Kidney (tissue), 22 donors: ENCODE measurements at places on chromosomes 7 and 10.

GRCh38 chr7:113955157-113955556 is 36.3 kb upstream of the PPP1R3A start:
- DNase-seq = peak; percentile 46

DNA sequence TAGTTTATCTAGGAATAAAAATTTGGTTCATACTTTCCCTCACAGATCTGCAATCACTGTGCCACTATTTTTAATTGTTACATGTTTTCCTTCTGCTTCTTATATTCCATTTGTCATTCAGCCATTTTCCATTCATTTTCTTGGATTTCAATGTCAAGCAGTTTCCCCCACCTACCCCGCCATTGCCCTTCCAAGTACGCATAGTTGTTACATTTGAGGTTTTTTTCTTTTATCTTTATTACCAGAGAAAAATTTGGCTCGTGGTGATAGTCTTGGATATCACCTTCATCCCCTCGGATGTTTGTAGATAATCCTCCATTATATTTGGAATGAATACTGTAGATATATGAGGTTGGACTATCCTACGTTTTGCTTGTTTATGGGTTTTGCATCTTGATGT is 159.7 kb downstream of the CRPPA start:
- DNase-seq = no peak

- DNase-seq = no peak
Observed at GRCh38 chr10:82242778-82243177, 367.8 kb downstream of the NRG3 start.

GRCh38 chr7:29494350-29494749 is 69.3 kb upstream of the PRR15 start:
- peak; percentile 43 for DNase-seq

GRCh38 chr10:42623929-42624328 is 14.4 kb downstream of the ZNF33B start:
- no peak for DNase-seq

DNA sequence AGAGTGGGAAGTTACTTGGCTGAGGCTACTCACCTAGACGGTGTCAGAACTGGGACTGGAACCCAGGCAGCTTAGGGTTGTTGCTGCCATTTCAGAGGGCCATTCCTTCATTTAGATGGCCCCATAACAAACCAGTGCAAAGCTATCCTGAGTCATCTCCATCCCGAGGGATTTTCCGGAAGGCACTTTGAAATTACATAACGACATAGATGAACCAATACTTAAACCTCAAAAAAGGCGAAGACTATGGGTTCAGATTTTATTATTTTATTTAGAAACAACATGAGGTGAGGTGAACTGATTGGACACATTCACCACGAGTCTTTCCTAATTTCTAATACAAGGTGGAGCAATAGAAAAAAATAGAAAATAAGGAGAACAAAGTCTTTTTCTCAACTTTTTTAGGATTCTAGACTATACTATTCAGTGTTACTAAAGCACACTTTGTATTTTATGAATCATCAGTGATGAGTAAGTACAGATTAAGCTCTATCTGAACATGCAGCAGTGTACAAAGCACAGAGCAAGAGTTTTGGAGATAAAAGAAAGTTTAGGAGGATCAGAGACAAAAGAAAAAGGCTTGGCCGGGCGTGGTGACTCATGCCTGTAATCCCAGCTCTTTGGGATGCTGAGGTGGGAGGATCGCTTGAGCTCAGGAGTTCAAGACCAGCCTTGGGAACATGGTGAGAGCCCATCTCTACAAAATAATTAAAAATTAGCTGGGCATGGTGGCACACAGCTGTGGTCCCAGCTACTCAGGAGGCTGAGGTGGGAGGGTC is 79.5 kb upstream of the SVIL start:
- DNase-seq = no peak

GRCh38 chr7:506921-507622 is 12.6 kb downstream of the PDGFA start:
- no peak for DNase-seq

DNA sequence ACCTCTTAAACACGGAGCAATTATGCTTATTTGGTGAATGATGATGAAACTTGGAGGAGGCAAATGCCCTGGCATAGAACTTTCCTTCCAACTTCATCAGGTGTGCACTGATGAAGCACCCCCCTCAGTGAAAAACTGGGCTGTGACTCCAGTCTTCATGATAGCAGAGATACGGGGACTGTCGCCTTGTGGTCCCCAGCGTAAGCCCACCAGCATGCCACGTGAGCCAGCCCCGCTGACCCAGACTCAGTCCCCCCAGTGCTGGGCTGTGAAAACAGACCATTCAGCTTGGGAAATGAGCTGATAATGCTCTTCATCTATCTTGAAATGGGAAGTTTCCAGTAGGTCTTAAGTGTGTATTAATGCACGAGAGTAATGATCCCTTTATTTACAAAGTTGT is 177.0 kb downstream of the SNX10 start:
- DNase-seq = no peak

GRCh38 chr10:4685904-4686643 is 139.9 kb upstream of the AKR1E2 start:
- DNase-seq = no peak

GRCh38 chr10:119737823-119738222 is 12.0 kb downstream of the INPP5F start:
- no peak for DNase-seq

GRCh38 chr7:29309041-29309854 is 114.7 kb downstream of the CHN2 start:
- no peak for DNase-seq

DNA sequence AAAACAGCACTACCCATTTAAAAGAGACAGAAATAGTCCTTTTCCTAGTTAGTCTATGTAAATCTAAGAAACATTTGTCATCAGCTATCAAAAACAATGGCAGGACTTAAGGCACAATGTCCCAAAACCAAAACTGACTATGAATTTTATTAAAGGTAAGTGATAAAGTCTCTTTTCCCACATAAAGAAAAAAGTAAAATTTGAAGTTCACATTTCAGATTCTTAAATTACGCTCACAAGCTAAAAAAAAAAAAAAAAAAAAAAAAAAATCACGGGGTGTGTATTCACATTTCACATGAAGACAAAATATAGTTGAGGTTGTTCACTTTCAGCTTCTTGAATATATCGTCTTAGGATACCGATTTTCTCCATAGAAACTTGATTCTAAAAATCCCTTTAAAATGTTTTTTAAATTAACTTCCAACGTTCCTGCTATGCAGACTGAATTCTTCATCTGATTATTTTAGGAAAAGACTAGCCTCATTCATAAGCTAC is 1.6 kb downstream of the P4HA1 start:
- DNase-seq = peak; percentile 18

DNA sequence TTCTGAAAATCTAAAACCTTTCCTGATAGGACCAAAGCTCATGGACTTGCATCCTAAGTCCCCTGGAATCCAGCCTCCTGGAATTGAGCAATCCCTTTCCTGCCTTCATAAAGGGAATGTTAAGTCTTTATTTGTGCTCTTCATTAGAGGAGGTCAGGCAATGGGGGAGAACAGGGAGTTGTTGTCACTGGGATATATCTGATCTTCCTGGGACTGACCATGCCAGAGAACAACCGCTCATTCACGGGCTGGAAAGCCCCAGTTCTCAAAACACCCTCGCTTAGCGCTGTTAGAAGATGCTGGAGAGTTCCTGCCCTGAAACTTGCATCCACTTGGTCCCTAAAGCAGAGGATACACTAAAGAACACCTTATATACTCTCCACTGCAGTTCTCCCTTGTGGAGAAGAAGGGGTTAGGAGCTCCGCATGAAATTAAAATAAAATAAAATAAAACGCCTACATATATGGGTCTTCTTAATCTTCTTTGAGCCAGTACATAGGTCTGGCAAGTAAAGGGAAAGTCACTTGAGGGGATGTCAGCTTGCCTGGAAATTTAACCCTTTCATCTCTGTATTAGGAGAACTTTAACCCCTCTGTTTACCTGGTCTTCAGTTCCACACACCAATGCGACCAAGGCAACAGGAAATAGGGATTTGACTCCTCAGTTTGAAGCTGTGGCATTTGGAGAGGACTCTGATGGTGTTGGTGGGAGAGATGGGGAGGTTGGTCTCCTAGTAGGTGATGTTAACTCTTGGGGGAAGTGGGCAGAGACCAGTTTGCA is 1.2 kb downstream of the SORCS1 start:
- no peak for DNase-seq

DNA sequence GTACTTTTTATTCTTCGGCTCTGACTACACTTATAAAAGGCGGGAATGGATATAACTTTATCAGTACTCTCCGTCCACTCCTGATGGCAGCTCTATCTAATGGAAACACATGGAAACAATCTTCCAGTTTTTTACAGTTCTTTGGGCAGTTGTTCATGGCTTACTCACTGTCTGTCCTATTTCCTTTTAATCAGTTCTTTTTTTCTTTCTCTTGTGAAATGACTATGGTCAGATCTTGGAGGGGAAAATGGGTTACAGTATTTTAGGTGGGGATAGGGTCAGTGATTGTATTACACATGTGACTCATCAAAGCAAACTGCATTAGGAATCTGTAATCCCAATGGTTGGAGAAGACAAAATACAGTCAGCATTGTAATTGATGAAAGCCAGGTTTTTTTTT is 112.4 kb downstream of the BICC1 start:
- no peak for DNase-seq
